Right lobe of liver (tissue), 6 donors: ENCODE measurements at places on chromosomes 11 and 22. TPM values are rescaled to one million over a fixed set of nuclear protein-coding genes. Genes with fewer than 3 reads are reported as not detected.

GRCh38 chr11:26584818-26585217, 12.8 kb upstream of the MUC15 start:
- no peak for DNase-seq

TLCD5 gene
- 0.51 TPM for total RNA-seq

SYNGR1 gene
- 0.74 TPM for total RNA-seq

DNA sequence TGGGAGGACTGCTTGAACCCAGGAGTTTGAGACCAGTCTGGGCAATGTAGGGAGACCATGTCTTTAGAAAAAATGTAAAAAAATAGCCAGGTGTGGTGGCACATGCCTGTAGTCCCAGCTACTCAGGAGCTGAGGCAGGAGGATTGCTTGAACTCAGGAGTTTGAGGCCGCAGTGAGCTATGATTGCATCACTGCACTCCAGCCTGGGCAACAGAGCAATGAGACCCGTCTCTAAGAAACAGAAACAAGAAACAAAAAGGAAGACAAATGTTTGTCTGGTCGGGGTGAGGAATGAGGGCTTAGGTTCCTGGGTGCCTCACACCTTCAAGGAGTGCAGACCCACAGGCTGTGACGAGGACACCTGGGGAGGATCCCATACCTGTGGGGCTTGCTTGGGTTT, 191.9 kb downstream of the CEP164 start:
- no peak for DNase-seq

OR4C46 gene
- not detected for total RNA-seq

RCOR2 gene
- total RNA-seq, result not detected

DNA sequence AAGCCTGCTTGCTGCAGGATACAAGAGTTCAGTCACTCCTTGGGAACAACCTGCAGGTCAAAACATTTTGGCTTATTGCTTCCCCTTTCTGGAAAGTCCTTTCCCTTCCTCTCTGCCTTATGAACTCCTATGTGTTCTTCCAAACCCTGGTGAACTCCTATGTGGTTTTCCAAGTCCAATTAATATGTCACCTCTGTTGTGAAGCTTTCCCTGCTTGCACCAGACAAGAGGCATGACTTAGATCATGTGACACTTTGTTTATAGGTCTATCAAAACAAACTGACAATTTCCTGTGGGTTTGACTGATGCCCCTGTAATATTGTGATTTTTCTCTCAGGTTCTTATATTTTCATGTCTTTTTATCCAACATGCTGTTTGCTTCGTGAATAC, 64.2 kb downstream of the ENDOD1 start:
- DNase-seq, result no peak

- no peak for DNase-seq
Measured at GRCh38 chr11:107719557-107720302, 7.9 kb upstream of the SLN start.

FIBIN gene
- total RNA-seq, result 1.6 TPM

- no peak for DNase-seq
Measured at GRCh38 chr11:67732045-67732787, 57.8 kb upstream of the ALDH3B2 start.

- DNase-seq, result no peak
Measured at GRCh38 chr11:65320386-65321075, 5.9 kb downstream of the CDC42EP2 start.

DNA sequence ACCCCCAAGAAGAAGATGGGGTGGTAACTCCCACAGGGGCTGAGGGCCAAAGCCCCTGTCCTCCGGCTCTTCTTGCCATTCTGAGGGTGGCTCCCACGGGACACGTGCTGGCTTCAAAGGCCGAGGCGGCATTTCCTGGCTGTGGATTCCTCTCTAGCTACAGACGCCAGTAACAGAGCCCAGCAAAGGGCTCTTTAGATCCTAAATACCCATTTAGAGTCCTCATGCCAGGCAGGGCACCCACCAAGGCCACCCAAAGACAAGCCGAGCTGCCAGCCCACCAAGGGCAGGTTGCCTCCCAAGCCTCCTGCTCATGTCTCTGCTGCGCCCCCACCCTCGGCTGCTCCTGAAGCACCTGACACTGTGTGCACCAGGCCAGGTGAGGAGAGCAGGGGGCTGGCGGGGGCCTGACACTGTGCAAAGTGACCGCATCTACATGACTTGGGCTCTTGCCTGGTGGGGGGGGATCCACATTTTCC, 5.7 kb downstream of the LRFN4 start:
- DNase-seq, result no peak

GRCh38 chr11:107014871-107015270, 3.4 kb downstream of the GUCY1A2 start:
- DNase-seq, result no peak

GRCh38 chr11:43819926-43820325, 60.7 kb upstream of the ALKBH3 start:
- DNase-seq, result no peak

TCN2 gene
- total RNA-seq, result 14.6 TPM

GRCh38 chr11:101478587-101479369, 105.0 kb downstream of the TRPC6 start:
- DNase-seq, result no peak

- no peak for DNase-seq
Measured at GRCh38 chr11:15884777-15885540, 471.4 kb downstream of the SOX6 start.

DNA sequence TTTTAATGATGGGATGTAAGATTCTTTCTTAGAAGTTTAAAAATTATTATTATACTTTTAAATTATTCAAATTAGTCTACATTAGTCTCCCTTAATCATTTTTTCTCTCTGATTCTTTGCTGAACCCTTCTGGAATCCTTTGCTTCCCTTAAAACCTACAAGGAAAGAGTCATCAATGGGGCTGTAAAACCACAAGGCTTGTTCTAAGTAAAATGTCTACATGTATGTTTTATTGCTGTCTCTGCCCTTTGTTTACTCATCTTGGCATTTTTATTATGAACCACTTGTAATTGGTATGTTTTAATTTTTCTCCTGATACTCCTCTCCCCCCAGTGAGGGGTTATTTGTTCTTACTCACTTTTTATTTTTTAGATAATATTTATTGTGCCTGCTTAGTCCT, 27.4 kb downstream of the FAR1 start:
- DNase-seq, result no peak

GRCh38 chr11:79265756-79266322, 175.0 kb downstream of the TENM4 start:
- no peak for DNase-seq

AGBL2 gene
- total RNA-seq, result 2.7 TPM

ABCG4 gene
- 0.12 TPM for total RNA-seq

DNA sequence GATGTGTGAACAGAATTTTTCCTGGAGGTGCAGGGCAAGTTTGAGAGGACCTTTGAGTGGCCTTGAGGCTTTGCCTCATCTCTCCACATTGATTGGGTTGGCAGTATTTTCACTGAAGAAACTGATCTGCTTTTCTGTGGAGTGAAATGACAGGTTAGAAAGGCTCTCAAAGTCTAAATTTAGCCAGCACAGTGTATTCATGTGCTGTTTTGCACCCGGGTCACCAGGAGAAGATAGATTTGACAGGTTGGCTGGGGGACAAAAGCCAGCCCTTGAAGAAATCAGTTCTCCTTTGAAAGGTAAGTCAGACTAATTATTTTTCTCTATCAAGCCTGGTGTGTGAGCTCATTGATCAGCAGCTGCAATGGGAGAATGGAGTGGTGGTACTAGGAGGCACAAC, 152.9 kb downstream of the DBX1 start:
- no peak for DNase-seq

DNA sequence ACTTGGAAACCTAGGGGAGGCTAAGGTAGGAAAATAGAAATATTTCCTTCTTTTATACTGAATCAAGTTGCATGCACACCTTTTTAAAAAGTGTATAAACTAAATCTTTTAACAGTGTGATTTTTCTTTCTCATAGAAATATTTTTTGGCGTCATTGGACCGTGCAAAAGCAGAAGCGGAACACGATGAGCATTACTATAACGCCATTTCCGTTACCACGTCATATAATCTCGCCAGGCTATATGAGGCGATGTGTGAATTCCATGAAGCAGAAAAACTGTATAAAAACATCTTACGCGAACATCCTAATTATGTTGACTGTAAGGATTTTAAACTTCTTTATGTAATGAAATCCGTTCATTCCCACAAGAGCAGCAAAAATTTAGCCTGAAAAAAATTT, 13.4 kb downstream of the CTR9 start:
- DNase-seq, result no peak

DNA sequence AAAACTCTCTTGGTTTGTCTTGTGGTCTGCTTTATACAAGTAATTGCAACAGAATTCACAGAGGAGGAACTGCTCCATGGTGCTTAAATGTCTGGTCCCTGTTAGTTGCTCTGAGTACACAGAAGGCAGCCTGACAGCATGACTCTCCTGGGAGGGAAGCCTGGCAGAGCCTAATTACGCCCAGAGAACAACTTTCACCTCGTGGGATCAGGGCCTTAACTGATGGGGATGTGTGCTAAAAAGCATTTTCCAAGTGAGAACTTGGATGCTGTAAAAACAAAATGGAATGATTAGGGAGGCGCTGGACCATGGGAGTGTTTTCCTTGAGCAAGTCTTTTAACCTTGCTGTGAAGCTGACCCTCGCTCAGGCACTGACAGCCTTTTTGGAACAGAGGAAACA, 154.0 kb upstream of the TENM4 start:
- no peak for DNase-seq

DNA sequence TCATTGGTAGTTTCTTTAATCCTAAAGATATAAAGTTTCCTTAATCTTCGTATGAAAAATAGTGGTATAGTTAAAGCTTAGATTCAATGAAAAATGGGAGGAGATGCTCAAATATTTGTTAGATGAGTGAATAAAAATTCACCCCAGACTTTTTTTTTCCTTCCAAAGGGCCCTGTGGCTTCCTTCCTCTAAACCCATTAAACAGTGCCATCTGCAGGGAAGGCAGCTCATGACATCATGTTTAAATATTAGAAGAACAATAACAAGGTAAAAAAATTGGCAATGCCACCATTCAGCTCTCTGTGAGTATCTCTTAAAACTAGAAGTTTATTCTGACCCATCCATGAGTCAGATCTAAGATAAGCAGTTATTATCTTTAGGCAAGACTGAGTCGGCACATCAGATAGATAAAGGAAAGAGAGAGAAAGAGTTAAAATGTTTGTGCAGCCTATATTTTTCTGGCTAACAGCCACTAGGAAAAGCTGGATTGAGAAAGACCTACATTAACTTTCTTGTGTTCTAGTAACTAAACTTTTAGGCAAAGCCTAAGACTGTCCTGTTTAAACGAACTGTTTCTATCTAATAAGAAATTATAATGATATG, 19.1 kb upstream of the OOSP1 start:
- no peak for DNase-seq

DCDC1 gene
- 2.1 TPM for total RNA-seq

MRPL49 gene
- 51.7 TPM for total RNA-seq

DNA sequence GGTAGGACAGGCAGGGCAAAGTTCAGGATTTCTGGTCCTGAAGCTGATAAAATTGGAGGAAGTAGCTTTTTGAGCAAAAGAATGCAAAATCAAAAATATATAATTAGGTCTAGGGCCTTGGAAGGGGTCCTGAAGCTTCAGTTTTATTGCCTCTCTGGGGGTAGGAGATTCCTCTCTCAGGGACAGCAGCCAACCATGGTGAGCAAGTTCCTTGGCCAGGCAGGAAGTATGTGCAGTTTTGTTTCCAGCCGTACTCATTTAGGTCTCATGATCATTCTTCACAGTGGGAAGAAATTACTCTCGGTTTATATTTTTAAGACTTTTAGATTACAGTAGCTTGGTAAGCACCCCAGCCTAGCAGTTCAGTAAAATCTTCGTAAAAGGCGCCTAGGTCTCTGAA, 2.9 kb upstream of the RAB38 start:
- no peak for DNase-seq

DNA sequence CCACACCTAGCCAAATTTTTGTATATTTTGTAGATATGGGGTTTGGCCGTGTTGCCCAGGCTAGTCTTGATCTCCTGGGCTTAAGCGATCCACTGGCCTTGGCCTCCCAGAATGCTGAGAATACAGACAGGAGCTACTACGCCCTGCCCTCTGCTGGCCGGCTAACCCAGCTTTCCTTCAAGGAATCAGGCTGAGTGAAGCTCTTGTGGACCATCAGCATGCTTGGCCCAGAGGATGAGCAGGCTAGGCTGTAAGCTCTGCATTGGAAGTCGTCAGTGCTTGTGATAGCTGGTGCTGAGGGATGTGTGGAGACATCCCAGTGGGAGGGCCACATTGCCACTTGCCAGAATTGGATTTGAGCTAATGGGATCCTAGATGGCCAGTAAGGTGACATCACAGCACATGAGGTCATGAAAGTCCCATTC, 60.6 kb downstream of the MED15 start:
- no peak for DNase-seq

OR4D6 gene
- total RNA-seq, result not detected

DNA sequence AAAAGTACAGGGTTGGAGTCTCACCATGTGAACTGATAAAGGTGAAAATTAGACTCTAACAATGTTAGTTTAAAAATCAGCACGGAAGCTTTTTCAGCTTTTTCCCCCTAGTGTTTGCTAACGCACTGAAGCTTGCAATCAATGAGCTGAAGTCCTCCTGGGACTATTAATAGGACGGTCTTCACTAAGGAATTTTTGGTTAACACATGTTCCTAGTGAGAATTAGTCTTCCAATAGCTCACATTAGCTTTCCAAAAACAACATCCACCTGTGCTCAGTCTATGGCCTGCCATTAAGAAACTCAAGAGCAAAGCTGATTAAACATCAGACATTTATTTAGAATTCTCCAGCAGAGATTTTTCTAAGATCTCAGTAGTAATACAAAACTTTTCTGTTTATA, 26.7 kb upstream of the DDI1 start:
- no peak for DNase-seq

GRCh38 chr11:14518820-14519219, 1.4 kb downstream of the PSMA1 start:
- no peak for DNase-seq

- no peak for DNase-seq
Measured at GRCh38 chr11:58286249-58286648, 18.2 kb upstream of the OR10W1 start.

- DNase-seq, result no peak
Measured at GRCh38 chr11:3036419-3036818, 20.8 kb downstream of the CARS1 start.

GRCh38 chr11:37946155-37946766, 1348.2 kb upstream of the RAG2 start:
- DNase-seq, result no peak

DNA sequence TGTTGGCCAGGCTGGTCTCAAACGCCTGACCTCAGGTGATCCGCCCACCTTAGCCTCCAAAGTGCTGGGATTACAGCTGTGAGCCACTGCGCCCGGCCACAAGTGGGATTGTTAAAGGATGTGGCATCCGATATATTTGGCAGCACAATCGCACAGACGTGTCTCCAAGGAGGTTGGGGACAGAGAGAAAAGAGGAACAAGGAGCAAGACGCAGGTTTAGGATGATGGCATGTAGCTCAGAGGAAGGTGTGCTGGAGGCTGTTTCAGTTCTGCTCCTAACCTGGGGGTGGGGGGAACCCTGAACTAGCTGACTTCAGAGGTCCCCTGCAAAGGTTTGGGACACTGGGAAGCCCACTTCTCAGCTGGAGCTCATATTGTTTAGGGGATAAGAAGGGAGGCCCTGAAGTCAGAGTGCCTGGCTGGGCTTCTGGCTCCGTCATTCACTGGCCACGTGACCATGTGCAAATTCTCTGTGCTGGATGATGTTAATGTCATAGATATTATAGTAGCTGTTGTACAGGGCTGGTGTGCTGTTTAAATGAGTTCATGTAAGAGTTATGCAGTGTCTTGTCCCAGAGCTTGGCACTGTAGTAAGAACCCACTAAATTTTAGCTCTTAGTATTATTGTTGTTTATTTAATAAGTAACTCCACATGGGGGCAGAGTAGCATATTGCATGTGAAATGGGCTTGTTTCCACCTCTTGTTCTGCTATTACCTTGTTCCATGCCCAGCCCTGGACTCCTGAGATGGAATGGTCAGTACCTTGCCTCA, 129.7 kb downstream of the ST3GAL4 start:
- no peak for DNase-seq

GSTT2B gene
- total RNA-seq, result 20.1 TPM

GRCh38 chr11:44899959-44900358, 50.7 kb downstream of the TP53I11 start:
- DNase-seq, result no peak
